Aorta (tissue), 5 donors: ENCODE measurements at places on chromosomes 3 and 15.

GRCh38 chr3:50450209-50450921 is 53.1 kb downstream of the CACNA2D2 start:
- DNase-seq, result peak; percentile 93

DNA sequence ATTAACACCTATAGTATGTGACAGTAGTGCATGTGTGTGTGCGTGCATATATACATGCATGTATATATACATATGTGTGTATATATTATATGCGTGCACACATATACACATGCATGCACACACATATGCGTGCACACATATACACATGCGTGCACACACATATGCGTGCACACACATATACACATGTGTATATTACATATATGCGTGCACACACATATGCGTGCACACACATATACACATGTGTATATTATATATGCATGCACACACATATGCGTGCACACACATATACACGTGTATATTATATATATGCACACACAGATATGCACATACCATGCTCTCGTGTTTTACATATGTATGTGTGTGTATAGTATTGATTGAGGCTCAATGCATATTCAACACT is 42.0 kb upstream of the MAP3K13 start:
- no peak for DNase-seq

DNA sequence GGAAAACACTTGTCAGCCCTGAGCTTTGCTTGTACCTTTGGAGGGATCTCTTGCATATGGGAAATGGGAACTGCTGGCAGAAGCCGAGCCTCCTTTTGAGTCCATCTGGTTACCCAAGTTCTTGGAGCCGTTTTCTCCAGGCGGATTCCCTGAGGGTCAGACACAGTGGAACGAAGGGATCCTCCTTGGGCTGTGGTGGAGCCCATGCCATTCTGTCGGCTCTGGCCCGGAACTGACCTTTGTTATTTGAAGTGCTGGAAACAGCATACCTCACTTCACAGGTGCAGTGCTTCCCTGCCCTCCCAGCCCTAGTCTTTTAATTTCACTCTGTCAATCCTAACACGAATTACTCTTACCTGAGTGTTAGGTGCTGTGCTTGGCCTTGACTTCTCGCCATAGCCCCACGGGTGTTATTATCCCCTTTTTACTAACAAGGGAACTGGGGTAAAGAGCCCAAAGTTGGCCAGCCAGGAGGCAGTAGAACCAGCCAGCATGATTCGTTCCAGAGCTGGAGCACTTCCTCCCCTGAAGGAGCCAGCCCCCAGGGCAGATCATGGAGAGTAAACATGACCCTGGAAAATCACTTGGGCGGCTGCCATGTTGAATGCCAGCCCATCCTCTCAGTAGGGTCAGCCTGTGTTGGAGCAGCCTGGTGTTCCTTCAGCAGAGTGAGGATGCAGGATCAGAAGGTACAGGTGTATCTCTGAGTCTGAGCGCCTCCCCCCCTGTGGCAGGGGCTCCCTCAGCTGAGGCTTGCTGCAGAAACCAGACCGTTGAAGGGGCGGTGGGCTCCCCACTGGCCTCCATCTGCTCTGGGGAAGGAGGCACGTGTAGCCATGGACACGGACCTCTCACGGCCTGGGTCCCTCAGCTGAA is 143.2 kb downstream of the DNAJB8 start:
- DNase-seq, result peak; percentile 48

- DNase-seq, result no peak
These were observed 18.9 kb upstream of the FEM1B start for GRCh38 chr15:68258692-68259091.

- DNase-seq, result no peak
These were observed 119.5 kb upstream of the LRIG1 start for GRCh38 chr3:66620296-66620695.

- DNase-seq, result no peak
These were observed 103.9 kb downstream of the HCN4 start for GRCh38 chr15:73264881-73265280.

DNA sequence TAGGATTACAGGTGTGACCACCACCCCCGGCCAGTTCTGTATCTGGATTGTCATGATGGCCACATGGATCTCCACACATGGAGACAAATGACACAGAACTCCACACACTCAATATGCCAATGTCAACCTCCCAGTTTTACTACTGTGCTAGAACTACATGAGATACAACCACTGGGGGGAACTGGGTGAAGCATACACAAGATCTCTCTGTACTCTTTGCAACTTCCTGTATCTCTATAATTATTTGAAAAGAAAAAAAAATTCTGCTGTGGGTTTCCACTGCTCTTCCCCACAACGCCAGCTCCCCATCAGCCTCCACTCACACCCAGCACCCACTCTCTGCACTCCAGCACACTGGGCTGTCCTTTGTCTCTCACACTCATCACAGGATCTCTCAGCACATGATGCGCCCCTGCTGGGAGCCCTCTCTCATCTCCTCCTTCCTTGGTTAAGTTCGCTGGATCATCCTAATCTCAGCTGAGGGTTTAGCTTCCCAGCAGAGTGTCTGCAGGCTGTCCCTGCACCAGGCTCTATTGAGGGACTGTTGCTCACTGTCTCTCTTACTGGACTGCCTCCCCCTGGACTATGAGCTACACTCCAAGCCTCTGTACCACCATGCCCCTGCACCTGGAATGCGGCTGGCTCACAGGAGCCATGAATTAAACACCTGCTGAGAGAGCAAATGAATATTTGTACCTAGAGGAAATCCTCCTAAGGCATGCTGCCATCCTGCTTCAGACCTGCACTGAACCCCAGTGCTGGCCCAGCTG is 10.7 kb upstream of the RAB43 start:
- no peak for DNase-seq

DNA sequence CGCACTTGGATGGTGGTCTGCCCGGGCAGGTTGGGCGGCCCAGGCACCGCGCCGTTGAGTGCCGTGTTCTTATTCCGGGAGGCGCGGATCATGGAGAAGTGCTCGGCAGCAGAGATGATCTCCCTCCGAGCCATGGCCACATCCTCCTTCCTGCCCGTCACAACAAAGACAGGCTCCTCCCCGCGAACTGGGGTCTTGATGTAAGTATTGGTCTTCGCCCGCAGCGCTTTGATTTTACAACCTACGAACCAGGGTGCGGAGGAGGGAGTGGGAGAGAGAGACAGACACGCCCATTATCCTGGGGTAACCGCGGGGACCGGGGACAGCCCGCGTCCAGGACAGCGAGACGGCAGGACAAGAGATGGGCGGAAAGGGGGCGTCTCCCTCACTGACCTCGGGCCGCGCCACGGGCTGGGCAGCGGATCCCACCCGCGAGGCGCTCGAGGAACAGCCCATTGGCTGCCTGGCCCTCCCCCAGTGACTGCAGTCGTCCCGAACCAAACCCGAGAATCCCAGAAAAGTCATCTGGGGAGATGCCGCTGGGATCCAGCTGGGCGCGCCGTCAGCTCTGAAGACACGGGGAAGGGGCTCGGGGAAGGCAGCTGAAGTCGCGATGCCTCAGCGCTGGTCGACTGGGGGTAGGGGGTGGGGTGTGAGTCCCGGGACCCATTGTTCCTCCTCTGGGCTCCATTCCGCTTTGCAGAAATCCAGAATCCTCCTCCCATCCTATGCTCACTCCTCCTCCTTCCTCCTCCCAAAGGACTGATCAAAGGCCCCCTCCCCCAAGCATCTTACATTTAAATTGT is 1.2 kb downstream of the MEX3B start:
- DNase-seq, result peak; percentile 65
